ENCODE measurements at places on chromosomes 3 and 15.

DNA sequence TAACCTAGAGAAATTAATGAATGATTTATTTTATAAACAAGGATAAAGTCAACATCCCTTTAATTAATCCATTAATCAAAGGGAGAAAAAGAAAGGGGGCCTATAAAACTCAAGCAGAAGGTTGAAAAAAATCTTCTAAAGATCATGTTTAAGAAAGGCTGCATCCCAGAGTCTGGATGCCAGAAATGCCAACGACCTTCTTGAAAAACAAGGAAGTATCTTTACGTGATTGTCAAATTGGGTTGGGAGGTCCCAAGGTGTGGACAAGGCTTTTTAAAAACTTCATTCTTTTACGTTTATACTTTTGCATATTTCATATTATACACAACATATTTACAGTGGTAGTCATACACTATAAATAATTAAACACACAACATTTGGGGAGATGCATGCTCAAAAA, 1.6 kb downstream of the GOLGB1 start:
- no peak for DNase-seq

DNA sequence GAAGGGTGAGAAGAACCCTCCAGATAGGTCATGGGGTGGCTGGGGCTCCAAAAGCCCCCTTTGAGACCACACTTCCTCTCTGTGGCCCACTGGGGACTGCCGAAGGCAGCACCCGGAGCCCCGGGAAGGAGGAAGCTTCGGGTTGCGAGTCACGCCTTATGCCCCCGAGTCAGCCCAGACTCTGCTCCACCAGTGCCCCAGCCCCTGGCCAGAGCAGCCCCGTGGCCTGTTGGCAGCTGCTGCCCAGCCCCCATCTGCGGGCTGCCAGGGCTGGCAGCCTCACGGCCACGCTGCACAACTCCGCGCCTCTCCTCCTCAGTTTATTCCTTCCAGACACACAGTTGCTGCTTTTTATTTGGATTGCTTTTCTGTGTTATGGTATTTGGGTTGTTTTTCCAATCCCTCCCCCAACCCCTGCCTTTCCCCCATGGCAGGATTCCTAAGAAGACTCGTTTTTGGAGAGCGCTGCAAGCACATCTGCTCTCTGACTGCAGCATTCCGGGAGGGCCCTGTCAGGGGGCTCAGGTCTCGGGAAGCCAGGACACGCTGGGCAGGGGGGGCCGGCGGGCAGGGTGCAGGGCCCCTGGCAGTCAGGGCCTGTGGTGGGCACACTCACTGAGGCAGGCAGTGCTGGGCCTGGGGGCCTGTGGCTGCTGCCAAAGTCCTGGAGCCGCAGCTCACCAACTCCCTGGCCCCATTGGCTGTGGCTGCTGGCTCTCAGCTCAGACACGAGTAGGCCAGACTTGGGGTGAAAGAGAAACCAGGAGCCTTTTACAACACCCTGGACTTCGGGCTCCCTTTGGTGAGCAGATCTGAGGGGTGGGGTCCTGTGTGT, 20.2 kb downstream of the MAGEF1 start:
- DNase-seq, result no peak

- no peak for DNase-seq
Observed at GRCh38 chr3:143847787-143848631, at the start of gene SLC9A9. Gene SLC9A9 (minus strand): TSS chr3:143848468. CDS start chr3:143848322, 146 bp downstream.

- DNase-seq, result no peak
Observed at GRCh38 chr3:71101626-71102025, 481.9 kb downstream of the FOXP1 start.

DNA sequence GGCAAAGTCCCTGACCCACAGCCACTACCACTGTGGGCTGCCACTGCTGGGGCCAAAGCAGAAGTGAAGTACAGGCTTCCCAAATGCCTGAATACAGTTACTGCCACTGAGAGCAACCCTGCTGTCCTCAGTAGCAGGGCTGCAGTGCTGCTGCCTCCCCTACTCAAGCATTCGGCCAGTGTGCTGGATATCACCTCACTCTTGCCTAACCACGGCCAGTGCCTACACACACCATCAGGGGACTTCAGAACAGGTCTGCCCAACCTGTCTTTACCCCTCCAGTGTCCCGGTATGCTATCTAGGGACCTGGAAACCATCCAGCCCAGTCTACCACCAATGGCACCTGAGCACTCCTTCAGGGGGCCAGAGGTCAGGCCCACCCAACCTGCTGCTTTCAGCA, 261.5 kb upstream of the COL8A1 start:
- DNase-seq, result no peak

DNA sequence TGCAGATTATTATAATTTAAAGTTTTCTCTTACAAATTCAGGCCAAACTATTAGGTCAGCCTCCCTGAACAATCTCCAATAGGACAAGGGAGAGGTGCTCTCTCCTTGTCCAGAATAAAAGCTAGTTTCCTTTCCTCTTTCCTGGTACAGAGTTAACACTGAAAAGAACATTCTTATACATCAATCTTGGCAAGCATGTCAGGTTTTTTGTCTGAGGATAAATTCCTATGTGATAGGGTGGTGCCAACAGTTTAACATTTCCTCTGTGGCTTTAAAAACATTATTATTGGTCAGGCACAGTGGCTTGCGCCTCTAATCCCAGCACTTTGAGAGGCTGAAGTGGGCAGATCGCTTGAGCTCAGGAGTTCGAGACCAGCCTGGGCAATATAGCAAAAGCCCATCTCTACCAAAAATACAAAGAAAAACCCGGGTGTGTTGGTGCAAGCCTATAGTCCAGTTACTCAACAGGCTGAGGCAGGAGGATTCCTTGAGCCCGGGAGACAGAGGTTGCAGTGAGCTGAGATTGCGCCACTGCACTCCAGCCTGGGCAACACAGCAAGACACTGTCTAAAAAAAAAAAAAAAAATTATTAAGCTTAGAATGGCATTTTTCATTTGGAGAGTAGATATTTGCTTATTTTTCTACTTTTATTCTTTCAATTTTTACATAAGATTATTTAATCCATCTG, 13.7 kb upstream of the ULK4 start:
- DNase-seq, result no peak

GRCh38 chr15:50051811-50052419, 67.1 kb downstream of the ATP8B4 start:
- no peak for DNase-seq

- no peak for DNase-seq
Observed at GRCh38 chr15:48654801-48655200, 9.3 kb upstream of the FBN1 start.

DNA sequence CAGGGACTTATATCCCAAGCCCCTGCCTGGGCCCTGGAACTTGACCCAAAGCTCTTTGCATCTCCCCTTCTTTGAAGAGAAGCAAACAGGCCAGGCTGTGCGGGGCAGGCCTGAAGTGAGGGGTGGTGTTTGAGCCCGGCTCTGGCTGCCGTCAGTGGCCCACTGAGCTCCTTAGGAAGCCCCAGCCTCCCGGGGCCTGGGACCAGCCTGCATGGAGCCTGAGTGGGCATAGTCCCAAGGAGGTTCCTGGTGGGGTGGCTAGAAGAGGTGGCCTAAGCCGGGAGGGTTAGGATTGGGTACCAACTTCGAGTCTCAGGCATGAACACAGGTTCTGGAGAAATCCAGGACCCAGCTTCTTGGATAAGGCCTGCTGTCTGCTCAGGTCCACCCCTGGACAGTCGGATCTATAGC, 6.4 kb downstream of the TMIE start:
- DNase-seq, result no peak

GRCh38 chr3:49378249-49378895, 20.2 kb upstream of the GPX1 start:
- no peak for DNase-seq
